ENCODE measurements at places on chromosomes 1 and 21.

DNA sequence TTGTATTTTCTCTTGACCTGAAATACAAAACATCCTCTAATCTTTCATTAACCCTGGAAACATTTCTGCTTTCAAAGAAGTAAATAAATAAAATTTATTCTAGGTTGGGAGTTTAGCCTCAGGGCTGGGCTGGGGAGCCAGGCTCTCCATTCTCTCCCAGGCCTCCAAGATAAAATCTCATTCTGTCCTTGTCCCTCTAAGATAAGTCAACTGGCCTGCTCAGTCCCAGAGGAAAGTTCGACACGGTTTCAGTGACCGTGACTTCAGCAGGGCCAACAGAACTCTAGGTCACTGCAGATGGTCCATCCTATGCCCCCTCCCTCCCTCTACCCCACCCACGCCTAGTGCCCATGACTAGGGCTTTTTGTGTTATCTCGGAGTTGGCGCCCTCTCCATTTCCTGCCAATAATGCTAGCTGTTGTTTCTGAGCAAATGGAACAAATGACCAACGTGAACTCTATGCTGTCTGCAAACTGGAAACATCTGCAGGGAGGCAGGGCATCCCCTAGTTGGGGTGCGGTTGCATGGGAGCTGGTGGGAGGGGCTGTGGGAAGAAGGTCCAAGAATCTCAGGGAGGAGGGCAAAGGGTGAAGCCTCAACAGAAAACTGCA is 10.1 kb upstream of the ADORA3 start:
- no peak for DNase-seq

- no peak for DNase-seq
Measured at GRCh38 chr1:198287916-198288315, 131.1 kb downstream of the NEK7 start.

DNA sequence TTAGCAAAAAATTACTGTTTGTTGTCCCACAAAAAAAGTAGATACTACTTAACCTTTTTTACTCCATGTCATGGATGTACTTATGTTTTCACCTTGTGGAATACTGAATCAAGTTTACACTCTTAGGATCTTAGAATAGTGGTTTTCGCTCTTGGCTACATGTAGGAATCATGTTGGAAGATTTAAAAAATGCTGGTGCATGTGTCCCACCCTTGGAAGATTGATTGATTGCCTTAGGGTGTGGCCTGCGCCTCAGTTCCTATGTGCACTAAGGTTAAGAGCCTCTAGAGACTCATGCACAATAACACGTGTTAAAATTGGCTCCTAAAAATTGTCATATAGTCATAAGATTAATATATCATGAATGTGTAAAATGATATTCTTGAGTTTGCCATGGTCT is 25.0 kb downstream of the HS2ST1 start:
- no peak for DNase-seq

GRCh38 chr1:184882957-184883815 is 91.1 kb downstream of the NIBAN1 start:
- no peak for DNase-seq

DNA sequence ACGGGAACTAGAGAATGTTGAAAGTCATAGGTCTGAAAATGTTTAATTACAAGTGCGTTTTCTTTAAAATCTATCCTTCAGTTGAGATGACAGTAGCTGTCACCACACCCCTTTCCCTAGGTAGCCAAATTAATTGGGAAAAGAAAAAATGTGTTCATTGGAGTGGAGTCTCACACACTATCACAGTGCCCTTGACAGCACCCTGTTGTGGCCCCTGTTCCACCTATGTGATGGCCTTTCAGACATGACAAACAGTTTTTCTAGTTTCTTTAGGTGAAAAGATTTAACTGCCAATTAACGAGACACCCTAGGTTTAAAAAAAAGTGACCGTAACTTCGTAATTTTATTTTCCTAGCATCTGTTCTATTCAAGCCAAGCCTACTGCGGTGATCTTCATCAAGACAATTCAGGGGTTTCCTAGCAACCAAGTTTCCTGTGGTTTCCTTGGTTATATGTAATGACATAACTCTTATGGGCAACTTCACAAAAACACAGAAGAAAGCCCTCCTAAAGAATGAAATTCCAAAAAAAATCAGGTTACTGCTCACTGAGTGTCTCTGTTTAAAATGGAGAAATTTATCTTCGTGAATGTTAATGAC is 298.3 kb downstream of the PDE4B start:
- no peak for DNase-seq

DNA sequence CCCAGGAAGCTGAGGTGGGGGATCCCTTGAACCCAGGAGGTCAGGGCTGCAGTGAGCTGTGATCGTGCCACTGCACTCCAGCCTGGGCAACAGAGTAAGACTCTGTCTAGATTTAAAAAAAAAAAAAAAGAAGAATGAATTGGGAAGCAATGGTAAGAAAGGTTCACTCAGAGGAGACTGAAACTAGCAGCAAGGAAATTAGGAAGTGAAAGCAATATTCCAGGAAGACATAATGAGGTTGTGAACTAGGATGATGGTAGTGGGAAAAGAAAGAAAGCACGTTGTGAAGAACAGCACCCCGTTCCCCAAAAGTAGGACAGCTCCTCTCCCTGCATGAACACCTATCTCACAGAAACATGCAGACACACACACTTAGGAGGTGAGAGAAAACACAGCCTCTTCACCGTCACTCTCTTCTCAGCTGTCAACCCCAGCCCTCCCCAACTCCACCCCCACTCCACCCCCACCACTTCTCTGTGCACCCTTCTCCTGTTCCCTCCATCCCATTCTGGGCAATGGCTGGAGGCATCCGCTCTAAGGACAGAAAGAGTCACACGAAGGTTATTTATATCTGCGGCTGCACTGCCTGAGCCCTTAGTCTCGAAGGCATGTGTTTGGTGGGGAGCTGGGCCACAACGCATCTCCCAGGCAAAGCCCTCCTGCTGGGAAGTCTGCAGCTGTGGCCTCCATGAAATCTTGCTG is 101.8 kb upstream of the LPGAT1 start:
- no peak for DNase-seq

GRCh38 chr21:43937051-43937832 is 72.2 kb downstream of the AGPAT3 start:
- DNase-seq: no peak

- peak; percentile 27 for DNase-seq
Measured at GRCh38 chr1:54968551-54968950, 11.9 kb upstream of the TMEM61 start.

GRCh38 chr1:8118031-8118451 is 91.9 kb upstream of the ERRFI1 start:
- no peak for DNase-seq

GRCh38 chr1:109883248-109883955 is 27.2 kb upstream of the CSF1 start:
- DNase-seq: no peak

GRCh38 chr1:159890390-159890789 is 9.6 kb downstream of the CFAP45 start:
- DNase-seq: no peak

DNA sequence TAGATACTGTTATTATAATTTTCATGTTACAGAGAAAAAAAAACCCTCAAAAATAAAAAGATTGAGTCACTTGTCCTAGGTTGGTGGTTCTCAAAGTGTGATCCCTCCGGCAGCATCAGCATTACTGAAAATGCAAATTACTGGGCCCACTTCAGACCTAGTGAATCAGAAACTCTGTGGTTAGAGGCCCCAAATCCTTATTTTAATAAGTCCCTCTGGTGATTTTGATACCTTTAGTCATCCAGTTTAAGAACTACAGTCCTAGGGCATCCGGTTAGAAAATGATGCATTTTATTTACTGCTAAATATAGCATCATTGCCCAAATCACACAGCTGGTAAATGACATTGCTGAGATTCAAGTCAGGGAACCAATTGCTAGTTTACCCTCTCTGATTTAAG is 203.7 kb upstream of the RUNX1 start:
- no peak for DNase-seq

DNA sequence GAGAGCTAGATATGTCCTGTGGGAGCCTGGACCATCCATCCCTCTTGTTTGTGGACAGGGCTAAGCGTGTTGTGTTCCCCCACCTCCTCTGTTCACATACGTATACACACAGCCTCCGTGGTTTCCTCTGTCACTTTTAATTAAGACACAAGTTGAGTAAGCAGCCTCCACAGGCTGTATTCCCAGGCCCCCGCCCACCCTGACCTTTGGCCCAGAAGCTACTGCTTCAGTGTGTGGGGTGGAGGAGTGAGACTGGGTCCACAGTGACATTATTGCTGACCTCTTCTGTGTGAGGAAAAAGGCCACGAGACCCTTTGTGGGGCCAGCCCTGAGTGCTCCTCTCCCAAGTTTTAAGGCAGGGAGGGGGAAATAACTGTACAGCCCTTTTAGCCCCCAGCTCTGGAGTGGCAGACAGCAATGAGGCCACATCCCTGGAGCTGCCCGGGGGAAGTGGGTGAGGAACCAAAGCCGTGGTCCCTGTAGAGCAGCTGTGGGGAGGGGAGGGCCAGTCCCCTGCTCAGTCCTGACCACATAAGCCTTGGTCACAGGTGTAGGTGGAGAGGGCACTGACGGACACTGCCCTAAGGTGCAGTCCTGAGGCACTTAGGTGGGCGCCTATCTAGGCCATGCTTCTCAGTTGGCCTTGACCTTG is 4.4 kb downstream of the ELOVL1 start:
- no peak for DNase-seq

DNA sequence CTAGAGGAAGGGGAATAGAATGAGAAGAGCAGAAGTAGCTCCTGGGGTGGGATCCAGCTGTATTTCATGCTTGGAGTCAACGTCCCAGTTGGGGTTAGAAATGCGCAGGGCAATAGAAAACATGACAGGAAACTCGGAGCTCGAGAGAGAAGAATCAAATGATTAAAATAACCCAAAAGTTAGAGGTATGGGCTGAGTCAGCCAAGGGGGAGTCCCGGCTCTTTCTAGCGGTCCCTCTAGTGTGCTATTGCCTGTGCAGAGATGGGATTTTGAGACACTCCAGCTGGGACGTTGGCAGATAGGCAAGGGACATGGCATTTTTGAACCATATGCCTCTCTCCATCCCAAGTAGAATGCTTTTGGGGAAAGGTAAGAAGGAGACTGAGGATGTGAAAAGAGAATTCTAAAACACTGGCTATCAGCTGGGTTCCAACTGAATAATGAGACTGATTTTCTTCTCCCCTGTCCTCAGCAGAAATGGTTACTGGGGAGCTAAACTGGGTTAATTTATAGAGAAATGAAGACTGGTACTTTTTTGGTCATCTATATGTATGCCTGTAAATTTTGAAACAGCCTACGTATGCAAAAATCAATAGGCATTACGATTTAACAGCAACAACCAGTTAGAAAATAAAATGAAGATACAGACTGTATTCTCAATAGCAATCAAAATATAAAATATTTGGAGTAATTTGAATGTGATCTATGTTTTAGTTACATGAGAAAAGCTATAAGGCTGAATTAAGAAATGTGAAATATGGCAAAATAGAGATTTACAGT is 7.0 kb upstream of the VPS26C start:
- DNase-seq: no peak

- no peak for DNase-seq
Measured at GRCh38 chr1:25028907-25029599, 99.0 kb upstream of the RUNX3 start.

DNA sequence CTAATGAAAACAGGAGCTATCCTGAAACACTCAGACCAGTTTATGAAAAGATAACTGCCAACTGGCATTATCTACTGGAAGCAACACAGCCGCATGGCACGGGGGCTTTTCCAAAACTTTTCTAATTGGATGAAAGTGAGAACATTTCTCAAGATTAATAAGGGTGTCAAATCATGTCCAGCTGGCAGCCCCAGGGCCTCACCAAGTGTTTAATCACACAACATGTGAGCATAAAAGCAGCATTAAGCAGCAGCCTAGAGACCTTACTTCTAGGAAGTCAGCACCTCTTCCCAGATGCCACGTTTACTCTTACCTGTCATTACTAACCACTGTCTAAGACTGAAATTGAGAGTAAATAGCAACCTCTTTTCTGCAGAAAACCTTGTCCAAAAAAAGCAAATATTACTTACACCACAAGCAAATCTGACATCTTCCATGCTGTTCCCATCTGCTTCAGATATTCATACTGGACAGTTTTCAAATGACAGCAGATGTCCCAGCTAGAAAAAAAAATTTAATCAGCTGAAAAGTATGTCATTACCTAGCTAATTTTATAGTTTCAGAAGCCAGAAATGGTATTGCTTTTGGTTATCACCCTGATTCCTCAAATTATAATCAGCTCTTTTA is 341.5 kb upstream of the ZP4 start:
- DNase-seq: peak; percentile 91

GRCh38 chr1:100034470-100034869 is 64.7 kb downstream of the SLC35A3 start:
- peak; percentile 48 for DNase-seq

DNA sequence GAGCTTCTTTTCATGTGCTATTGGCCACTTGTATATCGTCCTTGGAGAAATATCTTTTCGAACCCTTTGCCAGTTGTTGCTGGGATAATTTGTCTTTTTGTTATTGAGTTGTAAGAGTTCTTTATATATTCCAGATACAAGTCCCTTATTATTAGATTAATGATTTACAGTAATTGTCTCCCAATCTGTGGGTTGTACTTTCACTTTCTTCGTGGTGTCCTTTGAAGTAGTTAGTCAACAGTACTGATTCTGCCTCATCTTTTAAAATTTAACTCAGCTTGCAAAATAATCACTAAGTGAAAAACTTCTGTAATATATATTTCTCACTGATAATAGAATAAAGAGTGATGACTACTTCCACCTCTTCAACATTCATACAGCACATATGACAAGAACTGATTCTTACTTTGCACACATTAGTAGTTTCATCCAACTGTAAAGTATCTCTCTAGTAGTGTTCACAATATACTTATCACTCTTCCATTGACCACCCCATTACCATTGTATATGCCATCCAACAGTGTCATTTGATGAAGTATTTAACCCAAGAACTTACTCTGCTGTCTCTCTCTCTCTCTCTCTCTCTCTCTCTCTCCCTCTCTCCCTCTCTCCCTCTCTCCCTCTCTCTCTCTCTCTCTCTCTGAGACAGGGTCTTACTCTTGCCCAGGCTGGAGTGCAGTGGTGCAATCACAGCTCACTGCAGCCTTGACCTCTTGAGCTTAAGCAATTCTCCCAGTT is 104.2 kb upstream of the DMRTA2 start:
- DNase-seq: no peak

GRCh38 chr21:43731891-43732711 is 13.2 kb downstream of the PDXK start:
- peak; percentile 89 for DNase-seq

DNA sequence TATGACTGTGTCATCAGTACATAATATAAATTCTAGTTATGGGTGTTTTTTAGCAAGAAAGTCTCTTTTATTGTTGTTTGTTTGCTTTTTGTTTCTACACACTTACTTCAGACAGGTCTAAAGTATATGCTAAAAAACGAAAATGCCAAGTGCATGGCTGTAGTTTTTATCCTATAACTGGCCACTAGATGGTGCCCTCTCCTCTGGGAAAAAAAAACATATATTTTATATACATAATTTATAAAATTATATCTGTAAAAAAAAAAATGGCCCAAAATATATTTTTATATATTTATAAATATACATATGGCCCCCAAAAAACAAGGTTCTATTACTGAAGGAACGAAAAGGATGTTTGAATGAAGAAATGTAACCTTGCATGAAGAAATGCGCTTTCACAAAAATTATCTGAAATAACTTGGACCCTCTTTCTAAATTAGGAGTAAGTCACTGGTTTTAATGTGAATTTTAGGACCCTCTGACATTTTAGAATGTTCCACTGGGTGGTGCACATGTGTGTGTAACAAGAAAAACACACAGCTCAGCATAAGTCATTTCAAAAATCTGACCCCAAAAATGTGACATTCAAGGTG is 93.5 kb downstream of the TTLL7 start:
- peak; percentile 52 for DNase-seq

GRCh38 chr1:9238550-9238949 is 4.0 kb downstream of the H6PD start:
- DNase-seq: no peak

All from NCI-H446 (cell line).